ENCODE measurements at places on chromosomes 4 and X.

DNA sequence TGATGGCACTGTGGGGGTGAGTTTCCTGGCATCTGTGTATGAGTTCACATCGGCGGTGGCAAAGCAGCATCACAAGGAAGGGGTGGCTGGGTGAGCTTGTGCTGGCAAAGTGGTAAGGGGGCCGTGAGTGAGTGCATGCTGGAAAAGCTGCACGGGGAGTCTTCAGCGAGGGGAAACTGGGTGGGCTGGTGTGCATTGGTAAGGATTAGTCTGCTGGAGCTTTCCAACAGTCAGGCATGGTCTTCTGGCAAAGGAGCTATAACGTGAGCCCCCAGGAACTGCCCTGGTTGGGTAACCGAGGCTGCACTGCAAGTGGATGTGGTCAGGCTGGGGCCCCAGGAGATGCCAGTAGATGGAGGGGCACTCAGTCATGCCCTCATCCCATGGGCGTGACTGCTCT is 30.7 kb downstream of the ADAM29 start:
- no peak for DNase-seq

DNA sequence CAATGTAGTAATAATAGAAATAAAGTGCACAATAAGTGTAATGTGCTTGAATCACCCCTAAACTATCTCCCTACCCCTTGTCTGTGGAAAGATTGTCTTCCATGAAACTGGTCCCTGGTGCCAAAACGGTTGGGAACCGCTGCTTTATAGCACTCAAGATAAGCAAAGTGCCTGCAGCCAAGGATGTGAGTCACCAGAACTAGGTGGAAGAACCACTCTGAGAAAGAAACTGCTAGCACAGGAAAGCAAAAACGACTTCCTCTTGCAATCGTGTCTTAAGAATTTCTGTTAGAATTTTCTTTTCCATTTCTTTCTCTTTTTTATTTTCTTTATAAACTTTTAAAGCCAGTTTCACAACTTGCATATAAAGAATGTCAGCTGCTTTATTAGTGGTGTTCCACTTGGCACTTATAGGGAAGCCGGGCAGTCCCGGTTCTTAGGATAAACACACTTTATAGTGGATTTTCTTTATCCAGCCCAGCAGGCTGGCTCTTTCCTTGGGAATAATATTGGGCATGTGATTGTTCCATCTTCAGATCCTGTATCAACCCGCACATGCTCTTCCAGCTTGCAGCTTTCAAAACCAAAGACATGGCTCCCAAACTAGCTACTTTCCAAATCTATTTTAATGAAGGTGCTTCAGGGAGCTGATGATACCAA is 32.3 kb upstream of the CXCL8 start:
- no peak for DNase-seq

- DNase-seq = no peak
Observed at GRCh38 chr4:40423735-40424134, 88.6 kb downstream of the CHRNA9 start.

GRCh38 chrX:32896088-32896487 is 315.3 kb downstream of the DMD start:
- DNase-seq = no peak

DNA sequence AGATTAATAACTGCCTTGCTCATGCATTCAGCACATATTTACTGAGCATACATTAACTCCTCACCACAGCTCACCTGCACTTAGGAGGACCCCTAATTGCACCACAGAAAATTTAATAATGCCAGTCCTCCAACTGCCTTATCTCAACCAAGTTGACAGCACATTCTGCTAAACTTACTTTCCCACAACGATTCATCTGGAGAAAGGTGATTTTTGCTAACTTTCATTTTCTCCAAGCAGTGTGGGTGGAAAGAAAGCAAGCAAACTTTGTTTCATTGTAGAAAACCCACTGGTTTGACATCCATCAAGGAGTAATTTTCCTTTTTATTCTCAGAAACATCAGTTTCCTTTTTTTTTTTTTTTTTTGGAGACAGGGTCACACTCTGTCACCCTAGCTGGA is 49.1 kb downstream of the RASGEF1B start:
- no peak for DNase-seq

GRCh38 chrX:100263650-100264049 is 146.4 kb downstream of the PCDH19 start:
- DNase-seq = no peak

DNA sequence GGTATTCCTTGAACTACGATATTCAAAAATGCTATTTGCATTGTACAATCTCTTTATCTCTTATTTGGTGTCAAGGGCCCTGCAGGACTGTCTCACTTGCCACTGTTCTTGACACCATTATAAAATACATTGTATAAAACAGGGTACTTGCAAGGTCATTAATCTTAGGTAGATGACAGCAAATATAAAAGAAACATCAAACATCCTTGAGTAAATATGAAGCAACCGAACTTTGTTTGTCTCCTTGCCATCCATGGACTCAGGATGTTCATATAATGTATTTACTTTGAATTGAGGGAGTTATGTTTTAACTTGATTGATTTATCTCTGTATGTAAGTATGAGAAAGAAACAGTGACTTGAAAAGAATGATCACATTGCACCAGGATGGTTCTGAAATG is 87.3 kb downstream of the UGT2B4 start:
- DNase-seq = no peak

- DNase-seq = no peak
Observed at GRCh38 chrX:119539872-119540271, 25.3 kb downstream of the STEEP1 start.

DNA sequence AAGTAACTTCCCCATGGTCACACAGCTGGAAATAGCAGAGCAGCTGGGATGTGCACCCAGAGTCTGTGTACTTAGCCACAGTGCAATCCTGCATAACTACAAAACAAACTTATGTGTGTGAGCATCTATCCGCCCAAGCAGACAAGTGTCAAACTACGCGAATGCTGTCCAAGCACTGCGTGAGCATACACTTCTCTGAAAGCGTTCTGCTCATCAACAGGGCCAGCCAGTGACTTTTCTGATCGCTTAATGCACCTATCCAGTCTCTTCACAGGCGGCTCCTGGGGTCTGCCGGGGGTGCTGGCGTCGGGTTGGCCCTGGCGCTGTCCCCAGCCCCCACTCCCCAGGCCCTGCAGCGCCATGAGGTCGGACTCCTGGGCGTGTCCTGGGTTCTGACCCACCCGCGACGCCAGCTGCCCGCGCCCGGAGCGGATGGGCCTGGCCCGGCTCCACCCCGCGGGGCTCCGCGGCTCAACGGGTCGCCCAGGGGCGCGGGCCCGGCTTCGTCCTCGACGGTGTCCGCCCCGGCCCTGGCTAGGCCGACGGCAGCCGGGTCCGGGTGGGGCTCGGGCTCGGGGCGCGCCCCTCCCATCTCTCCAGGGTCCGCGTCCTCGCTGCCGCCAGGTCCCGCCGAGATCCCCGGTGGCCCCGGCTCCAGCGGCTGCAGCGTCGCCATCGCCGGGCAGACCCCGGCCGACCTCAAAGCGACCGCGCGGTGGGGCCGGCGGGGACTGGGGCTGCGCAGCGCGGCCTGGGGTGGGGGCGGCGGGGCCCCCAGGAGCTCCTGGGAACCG is 1.3 kb upstream of the ZNF141 start:
- peak; percentile 68 for DNase-seq

DNA sequence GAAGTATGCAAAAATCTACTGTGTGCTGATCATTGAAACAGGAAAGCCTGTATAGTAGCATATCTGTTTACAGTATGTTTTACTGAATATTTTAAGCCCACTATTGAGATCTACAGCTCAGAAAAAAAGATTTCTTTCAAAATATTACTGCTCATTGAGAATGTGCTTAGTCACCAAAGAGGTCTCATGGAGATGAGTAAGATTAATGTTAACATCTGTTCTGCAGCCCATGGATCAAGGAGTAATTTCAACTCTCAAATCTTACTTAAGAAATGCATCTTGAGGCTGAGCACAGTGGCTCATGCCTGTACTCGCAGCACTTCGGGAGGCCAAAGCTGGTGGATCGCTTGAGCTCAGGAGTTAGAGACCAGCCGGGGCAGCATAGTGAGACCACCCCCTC is 3.3 kb downstream of the RNF4 start:
- DNase-seq = no peak

- no peak for DNase-seq
Observed at GRCh38 chr4:183808097-183808456, 97.0 kb upstream of the STOX2 start.

GRCh38 chrX:1661048-1661921 is 46.4 kb downstream of the ASMT start:
- no peak for DNase-seq

DNA sequence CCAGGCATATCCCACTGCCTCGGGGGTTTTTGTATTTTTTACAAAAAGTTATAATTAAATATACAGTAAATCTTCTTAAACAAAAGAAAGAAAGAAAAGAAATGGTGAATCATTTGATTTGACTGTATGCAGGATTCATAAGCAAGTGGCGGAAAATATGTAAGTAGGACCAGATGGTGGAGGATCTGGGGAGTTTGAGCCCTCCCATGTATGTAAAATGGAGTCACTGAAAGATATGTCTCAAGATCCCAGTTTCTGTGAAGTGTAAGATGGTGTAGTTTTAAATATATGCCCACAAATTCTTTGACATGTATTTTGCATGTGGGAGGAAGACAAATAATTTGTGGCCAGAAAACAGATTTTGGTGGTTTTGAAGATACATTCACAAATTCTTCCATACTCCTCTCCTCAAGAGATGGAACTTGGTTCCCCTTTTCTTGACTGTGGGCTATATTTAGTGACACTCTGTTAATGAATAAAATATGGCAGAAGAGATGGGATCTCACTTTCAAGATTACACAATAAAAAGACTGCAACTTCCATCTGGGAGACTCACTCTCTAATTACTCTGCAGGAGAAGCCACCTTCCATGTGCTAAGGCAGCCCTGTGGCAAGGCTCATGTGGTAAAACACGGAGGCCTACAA is 133.6 kb upstream of the S100G start:
- no peak for DNase-seq

DNA sequence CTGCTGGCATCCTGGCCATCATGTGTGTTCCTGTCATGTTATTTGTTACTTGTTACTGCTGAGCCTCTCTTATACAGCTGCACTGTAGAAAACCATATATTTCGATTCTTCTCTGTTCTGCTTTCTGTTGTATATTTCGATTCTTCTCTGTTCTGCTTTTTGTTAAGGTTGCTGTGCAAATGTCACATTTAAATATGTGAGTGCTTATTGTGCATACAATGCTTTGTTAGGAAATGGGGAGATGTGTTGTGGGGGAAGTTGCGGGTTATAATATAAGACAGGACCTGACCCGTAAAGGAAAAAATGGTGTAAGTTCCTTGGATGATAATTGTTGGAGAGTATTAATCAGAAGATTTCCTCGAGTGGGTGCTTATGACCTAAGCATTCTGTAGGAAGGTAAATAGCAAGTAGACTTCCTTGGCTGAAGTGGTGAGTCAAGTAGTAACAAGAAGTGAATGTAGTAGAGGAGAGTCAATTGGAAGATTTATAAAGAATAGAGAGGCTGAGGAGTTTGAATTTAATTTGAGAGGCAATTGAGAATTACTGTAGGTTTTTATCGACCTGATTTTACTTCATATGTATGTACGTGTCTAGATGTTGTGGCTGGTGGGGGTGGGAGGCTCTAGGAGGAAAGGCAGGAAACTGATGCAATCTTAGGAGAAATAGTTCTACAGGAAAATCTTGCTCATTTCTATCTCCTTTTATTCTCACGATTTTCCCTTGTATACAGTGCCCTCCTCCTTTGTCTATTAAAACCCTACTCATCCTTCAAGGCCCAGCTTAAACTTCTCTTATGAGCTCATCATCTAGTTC is 8.5 kb downstream of the OGT start:
- DNase-seq = no peak

- DNase-seq = no peak
Observed at GRCh38 chr4:173167758-173168395, 734 bp upstream of the GALNT7 start.

GRCh38 chrX:148298737-148299136 is 201.7 kb upstream of the AFF2 start:
- no peak for DNase-seq

DNA sequence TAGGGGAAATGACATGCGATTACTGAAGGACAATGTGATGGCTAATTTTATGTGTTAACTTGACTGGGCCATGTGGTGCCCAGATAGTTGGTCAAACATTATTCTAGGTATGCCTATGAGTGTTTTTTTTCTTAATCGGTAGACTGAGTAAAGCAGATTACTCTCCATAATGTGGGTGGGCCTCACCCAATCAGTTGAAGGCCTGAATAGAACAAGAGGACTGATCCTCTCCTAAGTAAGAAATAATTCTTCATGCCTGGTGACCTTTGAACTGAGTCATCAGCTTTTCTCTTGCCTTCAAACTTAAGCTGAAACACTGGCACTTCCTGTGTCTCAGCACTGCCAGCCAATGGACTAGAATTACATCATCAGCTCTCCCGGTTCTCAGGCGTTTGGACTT is 164.0 kb upstream of the FGF13 start:
- no peak for DNase-seq

DNA sequence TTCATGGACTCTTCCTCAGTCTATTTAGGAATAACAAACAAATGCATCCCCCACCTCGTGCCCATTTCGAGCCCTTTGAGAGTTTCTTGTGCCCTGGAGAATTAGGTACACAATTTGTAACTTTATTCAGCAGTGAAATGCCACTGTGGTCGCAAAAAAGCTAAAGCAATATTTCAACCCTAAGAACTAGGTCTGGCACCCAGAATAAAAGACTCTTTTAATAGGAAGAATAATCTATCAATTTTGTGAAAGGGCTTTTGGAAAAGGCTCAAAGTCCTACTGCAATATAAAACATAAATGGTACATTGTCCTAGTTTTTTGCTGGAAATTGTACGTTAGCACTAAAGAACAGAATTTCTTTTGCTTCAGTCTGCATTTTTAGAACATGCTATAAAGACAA is 304.6 kb upstream of the TENM3 start:
- no peak for DNase-seq

DNA sequence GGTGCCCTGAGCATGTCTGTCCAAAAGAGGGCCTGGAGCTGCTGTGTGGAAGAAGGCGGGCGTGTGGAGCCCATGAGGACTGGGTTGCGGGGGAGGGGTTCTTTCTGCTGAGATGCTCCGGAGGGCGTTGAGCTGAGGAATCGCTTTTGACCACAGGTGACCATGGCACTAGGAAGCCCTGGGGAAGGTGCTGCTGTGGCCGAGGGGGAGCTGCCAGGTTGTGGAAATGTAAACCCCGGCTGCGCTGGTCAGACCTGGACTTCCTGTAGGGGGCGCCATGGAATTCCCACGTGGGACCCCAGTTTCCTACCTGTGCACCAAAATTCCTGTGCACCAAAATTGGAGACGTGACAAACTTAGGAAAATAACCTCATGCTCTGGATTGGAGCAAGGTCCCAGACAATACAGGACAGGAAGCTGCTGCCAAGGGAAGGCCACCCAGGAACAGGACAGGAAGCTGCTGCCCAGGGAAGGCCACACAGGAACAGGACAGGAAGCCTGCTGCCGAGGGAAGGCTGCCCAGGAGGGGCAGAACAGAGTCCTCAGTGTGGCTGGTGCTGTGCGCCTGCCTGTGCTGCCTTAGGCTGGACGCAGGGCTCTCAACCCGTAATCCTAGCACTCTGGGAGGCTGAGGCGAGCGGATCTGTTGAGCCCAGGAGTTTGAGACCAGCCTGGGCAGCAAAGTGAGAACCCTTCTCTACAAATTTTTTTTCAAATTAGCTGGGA is 28.4 kb upstream of the UVSSA start:
- no peak for DNase-seq

All from left forelimb (tissue), 1 donor.